ENCODE measurements at places on chromosomes 5 and 9.

GRCh38 chr9:107624234-107624948 lies 134.8 kb upstream of the KLF4 start:
- DNase-seq: no peak

DNA sequence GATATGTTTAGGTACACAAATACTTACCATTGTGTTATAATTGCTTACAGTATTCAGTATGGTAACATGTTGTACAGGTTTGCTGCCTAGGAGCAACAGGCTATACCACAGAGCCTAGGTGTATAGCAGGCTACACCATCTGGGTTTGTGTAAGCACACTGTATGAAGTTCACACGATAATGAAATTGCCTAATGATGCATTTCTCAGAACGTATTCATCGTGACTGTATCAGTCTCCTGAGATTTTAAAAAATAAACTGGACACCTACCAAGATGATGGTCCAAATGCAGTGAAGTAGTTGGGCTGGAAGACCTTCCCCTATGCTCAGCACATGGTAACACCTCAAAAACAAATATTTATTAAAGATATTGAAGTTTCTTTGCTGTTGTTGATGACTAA lies 103.3 kb upstream of the NFIB start:
- DNase-seq: no peak

DNA sequence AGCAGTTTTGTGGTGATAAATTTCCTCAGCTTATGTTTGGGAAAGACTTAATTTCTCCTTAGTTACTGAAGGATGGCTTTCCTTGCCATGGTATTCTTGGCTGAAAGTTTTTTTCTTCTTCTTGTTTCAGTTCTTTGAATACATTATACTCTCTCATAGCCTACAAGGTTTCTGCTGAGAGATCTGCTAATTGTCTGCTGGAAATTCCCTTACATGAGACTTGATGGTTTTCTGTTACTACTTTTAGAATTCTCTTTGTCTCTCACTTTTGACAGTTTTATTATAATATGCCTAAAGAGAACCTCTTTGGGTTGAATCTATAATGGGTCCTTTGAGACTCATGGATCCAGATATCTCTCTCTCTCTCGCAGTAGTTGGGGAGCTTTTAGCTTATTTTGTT lies 693.6 kb downstream of the PRELID2 start:
- DNase-seq: no peak

GRCh38 chr5:150542933-150543445 lies 35.1 kb downstream of the NDST1 start:
- no peak for DNase-seq

GRCh38 chr5:44225231-44226160 lies 163.7 kb downstream of the FGF10 start:
- no peak for DNase-seq

DNA sequence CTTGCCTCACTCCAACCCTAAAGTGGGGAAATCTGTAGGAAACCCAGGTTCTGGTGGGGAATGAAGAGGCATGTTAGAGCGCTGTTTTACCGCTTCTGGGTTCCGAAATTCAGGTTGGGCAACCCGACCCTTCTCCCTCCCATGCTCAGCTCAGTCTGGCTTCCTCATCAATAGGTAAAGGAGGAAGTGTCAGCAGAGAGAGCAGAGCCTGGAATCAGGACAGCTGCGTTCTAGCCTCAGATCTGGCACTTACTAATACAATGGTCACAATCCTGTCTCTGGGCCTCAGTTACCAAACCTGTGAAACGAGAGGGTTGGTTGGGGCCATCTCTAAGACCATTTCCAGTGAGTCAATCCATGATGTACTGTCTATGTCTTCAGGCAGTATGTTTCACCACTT lies 16.2 kb upstream of the TNIP1 start:
- no peak for DNase-seq

GRCh38 chr9:34475097-34475496 lies 16.5 kb downstream of the DNAI1 start:
- no peak for DNase-seq

DNA sequence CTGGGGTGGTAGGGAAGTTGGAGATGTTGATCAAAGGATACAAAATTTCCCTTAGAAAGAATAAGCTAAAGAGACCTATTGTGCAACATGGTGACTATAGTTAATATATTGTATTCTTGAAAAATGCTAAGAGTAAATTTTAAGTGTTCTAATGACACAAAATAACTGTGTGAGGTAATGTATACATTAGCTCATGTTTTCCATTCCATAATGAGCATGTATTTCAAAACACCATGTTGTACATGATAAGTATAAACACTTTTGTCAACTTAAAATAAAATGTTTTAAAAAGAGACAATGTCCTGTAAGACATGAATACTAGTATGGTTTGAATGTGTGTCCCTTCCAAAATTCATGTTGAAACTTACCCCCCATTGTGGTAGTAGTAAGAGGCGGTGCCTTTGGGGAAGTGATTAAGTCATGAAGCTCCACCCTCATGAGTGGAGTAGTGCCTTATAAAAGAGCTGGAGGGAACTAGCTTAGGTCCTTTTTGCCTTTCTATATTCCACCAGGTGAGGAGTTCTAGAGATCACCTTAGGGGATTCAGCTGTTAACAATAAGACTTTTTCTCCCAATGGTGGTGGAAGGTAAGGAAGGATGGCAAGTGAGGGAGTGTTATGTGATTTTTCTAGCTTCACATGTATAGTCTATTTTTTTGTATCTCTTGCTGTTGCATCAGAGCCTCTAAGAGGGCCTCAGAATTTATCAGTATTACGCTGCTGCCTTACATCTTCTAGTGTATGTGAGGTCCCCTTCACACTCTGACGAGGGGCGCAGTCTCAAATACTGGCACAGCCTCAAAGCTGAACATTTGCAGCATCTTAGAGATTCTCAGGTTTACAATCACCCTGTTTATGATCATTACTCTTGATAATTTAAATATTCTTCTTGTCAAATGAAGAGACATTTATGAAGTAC lies 94.9 kb upstream of the NREP start:
- DNase-seq: no peak

- DNase-seq: no peak
These were observed 188.5 kb upstream of the RASA1 start for GRCh38 chr5:87079219-87079618.

DNA sequence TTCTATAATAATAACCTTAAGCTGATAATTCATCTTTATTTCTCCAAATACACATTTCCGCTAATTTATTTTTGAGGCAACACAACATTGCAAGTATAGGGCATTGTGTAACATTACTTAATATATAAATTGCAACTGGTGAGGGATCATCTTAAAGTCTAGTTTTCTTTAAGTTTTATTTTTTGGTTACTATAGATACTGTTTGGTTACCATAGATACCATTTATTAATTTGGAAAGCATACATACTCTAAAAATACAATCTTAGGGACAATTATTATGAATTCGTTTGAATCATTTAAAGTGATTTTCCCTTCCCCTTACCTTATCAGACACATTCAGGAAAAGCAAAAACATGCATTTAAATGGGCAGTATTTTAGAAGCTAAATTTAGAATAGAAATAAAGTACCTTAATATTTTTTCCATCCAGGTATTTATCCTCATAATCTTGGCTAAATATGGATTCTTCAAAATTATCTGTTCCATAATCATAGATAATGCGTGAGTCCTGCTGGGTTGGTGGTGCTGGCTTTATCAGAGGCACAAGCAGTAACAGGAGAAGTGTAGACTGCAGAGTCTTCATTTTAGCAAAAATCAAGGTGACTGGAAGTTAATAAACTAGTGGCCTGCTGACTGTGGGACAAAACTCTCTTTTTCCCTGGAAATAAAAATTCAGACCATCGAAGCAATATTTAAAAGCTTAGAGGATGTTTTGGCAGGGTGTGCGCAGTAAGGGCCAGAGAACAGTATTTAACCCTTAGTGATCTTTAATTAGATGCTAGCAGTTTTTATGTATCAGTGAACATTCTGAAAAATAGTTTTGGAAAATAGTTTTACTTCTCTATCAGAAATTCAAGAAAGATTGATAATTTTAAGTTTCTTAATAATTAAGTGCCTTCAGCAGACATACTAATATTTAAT lies 1.3 kb downstream of the OGN start:
- DNase-seq: no peak

DNA sequence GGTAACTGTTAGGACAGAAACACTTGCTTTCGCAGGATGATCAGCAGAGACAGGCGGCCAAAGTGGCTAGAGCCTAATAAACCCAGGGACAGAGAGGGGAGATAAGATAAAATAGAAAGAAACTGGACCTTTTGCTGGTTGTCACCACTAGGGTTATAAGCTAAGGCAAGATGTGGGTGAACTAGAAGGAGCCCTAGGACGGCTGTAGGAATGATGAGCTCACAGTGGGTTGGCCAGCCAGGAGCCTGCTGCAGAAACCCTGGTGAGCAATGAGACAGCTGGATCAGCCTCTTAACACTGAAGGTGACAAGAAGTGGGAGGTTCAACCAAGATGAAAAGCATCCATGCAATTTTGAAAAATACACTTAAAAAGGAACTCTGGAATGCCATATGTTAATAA lies 13.5 kb downstream of the CTNND2 start:
- no peak for DNase-seq

- DNase-seq: no peak
These were observed 63.7 kb downstream of the DENND4C start for GRCh38 chr9:19294219-19294618.

DNA sequence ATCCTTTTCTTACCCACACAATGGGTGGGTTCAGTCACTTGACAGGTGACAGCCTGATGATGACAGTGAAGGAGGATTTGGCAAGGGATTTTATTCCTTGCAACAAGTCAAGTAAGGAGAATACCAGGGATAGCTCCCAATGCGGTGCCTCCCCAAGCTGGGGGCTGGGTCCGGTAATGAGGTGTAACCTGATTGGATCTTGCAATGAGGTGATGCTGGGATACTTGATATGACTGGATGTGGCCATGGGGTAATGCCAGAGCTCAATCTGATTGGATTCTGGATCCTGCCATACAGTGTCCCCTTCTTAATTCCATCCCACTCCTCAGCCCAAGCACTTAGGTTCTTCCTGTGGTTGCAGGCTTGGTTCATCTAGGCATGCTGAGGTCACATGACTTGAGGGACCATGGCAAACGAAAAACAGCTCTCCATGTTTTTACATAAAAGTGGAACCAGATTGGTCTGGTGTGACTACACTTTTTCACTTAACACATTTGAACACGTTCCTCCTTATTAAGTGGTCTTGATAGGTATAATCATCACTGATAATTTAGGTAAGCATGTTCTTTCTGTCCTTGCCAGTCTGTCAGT lies 181.1 kb downstream of the PDZD2 start:
- no peak for DNase-seq

DNA sequence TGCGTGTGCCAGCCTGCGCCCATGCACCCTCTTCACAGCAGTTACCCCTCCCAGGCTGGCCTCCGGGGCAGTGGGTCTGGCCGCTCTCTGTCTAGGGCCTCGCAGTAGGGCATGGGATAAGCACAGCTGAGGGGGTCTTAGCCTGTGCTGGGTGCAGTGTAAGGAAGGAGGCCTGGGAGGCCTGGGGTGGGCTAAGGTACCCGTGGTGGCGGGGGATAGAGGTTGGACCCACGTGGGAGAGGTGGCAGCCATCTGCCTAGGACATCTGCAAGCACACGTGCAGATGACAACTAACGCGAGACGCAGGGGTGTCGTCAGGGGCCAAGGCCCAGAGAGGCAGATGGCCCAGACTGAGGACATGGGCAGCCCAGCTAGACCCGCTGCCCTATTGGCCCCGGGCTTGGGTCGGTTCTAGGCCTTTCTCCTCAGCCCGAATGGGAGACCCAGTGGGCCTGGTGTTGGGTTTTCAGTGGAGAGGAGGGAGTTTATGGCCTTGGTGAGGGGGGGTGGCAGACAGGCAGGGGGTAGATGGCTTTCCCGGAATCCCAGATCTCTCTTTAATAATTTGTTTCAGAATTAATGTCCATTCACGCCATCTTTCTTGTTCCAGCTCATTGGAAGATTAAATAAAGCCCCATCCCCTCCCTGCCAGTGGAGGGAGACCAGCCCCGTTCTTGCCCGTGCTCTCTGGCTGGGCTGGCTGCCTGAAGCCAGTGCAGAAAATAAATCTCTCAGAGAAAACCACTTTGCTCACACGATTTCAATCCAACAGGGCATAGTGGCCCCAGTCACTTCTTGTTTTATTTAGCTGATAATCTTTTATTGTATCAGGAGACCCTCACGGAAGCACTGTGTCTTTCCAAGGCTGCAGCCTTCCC lies 154.2 kb downstream of the GAPVD1 start:
- DNase-seq: no peak
